Naive B cell (primary cell): ENCODE measurements at places on chromosomes 3 and 15.

DNA sequence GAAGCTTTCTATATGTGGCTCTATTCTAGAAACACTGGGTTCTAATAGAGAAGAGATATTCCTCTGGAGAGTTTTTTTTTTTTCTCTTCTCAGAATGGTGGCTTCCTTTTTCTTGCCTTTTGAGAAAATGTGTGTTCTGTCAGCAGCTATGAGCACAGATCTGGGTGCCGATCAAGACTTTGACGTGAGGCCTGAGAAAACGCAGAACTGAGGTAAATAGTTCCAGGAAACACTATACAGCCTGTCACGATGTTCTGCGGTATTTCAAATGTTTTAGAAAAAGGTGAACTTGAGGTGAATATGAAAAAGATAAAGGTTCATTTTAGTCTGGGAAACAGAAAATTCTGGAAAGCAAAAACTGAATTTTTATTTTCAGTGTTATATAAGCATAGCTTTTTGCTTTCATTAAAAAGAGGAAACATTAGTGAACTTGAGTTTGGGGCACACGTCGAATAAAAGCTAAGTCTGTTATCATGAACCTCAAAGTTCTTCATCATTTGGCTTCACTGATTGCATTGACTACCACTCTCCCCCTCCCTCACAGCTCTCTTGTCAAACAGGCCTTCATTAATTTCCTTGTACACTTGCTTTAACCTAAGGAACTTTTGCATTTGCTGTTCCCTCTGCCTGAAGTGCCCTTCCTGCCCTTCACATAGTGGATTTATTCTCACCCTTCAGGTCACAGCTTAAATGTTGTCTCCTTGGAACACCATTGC lies 265.1 kb downstream of the NFKBIZ start:
- DNase-seq: no peak

DNA sequence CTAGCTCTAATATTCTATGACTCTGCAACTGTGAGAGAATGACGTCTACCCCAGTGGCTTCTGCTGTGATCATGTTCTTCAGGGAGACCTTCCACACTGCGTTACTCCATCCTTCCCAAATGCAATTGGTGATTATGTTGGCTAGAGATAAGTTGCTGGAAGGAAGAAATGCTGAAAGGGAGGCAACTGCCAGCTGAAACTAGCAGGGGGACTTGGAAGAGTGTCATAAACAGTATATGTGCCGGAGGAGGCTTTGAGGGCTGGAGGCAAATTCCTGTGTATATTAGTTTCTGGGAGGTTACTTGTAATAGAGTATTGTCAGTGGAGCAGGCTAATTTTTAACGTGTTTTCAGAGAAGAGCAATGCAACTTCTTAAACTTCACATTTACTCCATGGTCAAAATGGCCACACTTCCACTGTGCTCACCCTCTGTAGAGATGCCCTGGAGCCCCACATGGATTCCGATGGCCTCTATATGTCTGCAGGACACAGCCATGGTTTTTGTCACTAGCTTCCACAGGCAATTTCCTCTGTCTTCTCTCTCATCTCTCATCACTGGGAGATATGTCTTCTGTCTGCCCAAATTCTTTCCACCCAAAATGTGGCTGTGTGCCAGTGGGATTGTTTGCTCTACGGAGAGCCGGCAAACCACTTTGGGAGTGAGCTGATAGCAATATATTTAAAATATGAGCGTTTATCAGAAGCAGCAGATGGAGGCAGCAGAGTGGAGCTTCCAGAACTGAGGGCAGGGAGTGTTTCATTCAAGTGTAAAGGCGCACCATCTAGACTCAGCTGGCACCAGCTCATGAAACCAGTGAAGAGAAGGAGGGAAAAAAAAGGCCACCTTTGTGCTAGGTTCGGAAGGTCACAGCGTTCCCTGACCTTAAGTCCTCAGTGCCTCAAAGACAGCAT lies 13.3 kb upstream of the CD47 start:
- no peak for DNase-seq

- DNase-seq: no peak
Measured at GRCh38 chr15:36484038-36484778, 95.2 kb upstream of the CDIN1 start.

DNA sequence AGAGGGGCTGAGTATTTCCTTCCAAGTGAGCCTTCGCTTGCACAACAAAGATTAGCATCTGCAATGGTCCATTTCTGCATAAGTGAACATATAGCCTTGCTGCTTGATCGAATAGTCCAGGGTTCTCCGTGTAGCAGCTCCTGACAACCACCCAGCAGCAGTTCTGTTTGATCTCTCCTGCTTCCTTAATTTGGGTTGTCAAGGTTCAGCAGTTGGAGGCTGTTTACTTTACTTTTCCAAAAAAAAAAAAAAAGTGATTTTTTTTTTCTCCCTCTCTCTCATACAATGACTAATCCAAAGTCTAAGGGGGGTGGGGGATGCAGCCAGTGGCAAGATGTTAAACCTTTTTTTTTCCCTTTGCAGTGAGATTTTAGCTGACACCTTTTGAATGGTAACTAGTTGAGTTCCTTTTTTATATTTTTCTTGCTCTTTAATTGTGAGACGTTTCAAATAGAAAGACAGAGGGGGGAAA lies 3.6 kb downstream of the FOXP1 start:
- DNase-seq: no peak

- no peak for DNase-seq
Measured at GRCh38 chr3:45043728-45044299, 17.7 kb downstream of the CLEC3B start.

DNA sequence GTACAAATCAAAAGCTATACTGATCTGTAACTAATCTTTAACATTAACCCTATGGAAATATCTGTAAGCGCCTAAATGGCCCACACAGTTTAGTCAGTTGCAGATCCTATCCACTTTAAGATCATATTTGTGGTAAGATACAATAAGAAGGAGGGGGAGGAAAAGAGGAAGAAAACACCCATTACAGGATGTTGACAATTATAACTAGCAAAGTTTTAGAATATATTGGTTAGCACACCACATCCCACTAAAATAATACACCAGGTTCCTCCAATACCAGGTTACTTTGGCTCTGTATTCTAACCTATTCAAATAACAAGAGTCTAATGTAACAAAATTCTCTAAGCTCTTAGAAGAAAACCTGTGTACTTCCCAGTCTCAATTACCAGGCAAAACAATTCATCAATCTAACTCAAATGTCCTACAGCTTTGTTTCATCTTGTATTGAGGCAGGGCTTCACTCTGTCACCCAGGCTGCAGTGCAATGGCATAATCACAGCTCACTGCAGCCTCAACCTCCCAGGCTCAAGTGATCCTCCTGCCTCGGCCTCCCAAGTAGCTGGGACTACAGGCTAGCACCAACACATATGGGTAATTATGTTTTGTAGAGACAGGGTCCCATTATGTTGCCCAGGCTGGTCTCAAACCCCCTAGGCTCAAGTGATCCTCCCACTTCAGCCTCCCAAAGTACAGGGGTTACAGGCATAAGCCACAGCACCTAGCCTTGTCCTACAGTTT lies 4.2 kb downstream of the SLC4A7 start:
- peak; percentile 27 for DNase-seq

GRCh38 chr15:92205255-92205739 lies 188.4 kb upstream of the ST8SIA2 start:
- DNase-seq: no peak

GRCh38 chr15:66496951-66497501 lies 536 bp downstream of the SNAPC5 start:
- no peak for DNase-seq

- DNase-seq: no peak
Measured at GRCh38 chr3:8657804-8658305, 13.3 kb upstream of the SSUH2 start.

- DNase-seq: no peak
Measured at GRCh38 chr3:127886231-127886955, 28.6 kb upstream of the KBTBD12 start.

DNA sequence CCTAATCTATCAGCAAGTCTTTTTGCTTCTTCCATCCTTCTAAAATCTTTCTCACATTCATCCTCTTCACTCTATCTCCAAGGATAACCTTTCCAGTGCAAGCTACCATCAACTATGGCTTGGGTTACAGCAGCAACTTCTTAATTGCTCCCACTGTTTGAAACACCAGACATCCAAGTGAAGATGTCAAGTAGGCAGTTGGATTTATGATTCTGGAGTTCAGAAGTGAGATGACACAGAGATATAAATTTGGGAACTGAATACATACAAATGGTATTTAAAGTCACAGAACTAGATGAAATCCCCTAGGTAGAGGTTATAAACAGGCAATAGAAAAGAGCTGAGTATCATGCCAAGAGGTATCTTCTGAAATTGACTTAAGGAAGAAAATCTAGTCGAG lies 3.7 kb downstream of the UBR1 start:
- no peak for DNase-seq

DNA sequence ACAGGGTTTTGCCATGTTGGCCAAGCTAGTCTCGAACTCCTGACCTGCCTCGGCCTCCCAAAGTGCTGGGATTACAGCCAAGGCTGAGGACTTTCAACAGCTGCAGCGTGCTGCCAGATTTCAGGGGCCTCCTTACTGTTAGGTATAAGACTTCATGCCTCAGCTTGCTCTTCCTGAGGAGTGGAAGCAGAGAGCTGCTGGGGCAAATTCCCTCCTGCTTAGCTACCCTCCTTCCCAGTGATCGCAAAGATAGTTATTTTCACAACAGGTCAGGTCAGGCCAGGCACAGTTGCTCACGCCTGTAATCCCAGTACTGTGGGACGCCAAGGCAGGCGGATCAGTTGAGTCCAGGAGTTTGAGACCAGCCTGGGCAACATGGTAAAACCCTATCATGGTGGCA lies 2.6 kb upstream of the CPNE9 start:
- DNase-seq: no peak

- no peak for DNase-seq
Measured at GRCh38 chr3:141388395-141388794, 20.1 kb downstream of the ZBTB38 start.

DNA sequence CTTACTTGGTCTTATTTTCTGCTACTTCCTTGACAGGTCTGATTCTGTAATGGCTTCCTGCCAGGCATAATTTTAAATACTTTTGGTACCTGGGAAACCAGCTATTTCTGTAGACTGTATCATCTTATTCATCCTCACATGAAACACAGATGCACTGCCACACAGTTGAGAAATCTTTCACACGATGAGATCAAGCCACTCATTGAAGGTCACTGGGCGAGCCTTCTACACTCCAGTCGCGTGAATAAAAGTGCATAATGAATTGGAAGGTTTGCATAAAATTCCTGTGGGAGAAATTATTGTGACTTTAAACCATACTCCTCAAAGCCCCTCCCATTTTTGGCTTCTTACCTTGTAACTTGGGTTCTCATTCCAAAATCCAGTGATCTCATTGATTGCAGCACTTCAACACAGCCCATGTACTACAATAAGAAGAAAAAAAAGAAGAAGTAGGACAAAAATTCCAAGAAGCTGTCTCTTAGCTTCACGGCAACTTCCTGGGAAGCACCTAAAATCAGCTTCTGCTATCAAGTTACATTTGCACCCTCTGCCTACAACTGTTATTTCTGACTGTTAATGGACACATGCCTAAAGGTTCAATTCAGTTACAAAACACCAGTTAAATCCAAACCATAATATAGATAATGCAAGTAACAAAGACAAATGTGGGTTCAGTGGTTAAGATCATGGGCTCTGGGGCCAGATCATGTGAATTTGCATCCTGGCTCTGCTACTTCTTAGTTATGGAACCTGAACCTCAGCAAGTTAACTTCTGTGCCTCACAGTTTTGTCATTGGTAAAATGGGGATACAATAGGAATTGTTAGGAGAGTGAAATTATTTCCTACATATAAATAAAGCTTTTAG lies 39.0 kb downstream of the SHC4 start:
- DNase-seq: no peak

GRCh38 chr3:134776518-134776917 lies 18.5 kb upstream of the EPHB1 start:
- DNase-seq: no peak

DNA sequence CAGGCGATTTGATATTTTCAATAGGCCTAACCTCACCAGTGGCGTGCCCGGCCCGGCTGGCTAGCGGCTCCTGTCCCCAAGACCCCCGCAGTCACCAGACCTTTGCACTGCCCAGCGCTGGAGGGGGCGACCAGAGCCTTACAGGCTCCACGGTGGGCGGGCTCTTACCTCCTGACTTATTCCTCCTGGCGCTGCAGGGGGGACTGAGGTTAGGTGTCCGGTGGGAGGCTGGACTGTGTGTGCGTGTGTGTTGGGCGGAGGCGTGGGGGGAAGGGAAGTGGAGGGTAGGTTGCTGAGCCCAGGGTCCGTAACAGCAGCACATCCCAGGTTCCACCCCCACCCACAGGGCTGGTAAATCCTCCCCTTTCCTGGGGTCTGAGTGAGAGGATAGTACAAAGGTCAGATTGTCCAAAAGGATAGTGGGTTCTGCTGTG lies 27.5 kb upstream of the THRB start:
- DNase-seq: peak; percentile 7

GRCh38 chr3:25594007-25594502 lies 70.7 kb downstream of the TOP2B start:
- peak; percentile 21 for DNase-seq

DNA sequence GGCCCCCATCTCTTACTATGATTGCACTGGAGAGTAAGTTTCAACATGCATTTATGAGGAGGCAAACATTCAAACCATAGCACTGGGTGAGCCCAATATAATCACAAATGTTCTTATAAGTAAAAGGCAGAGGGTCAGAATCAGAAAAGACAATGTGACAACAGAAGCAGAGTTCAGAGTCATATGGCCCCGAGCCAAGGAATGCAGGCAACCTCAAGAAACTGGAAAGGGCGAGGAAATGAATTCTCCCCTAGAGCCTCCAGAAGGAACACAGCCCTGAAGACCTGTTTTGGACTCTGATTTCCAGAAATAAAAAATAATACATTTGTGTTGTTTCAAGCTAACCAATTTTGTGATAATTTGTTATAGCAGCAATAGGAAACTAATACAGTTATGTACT lies 81.3 kb upstream of the ABI3BP start:
- DNase-seq: no peak

GRCh38 chr3:191282251-191283185 lies 46.7 kb upstream of the CCDC50 start:
- no peak for DNase-seq

- DNase-seq: no peak
Measured at GRCh38 chr15:43105077-43105736, 631 bp downstream of the UBR1 start.

DNA sequence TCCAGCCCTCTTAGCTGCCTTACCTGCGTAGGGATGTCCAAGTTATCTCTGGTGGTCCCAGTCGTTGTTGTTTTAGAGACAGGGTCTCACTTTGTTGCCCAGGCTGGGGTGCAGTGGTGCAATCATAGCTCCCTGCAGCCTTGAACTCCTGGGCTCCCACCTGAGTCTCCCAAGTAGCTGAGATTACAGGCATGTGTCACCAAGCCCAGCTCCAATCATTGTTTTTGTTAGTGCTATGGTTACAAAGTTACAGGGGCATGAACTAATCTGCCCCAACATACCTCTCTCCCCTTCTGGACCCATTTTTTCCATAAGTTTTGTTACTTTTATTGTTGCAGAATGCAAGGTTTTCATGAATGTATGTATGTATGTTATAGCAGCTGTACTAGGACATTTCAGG lies 54.7 kb downstream of the CTDSPL2 start:
- DNase-seq: no peak
